ENCODE measurements at places on chromosomes 6 and 20. TPM values are rescaled to one million over a fixed set of nuclear protein-coding genes. Genes with fewer than 3 reads are reported as not detected.

GRCh38 chr6:167754691-167755090, 72.0 kb upstream of the AFDN start:
- DNase-seq, result no peak

DNA sequence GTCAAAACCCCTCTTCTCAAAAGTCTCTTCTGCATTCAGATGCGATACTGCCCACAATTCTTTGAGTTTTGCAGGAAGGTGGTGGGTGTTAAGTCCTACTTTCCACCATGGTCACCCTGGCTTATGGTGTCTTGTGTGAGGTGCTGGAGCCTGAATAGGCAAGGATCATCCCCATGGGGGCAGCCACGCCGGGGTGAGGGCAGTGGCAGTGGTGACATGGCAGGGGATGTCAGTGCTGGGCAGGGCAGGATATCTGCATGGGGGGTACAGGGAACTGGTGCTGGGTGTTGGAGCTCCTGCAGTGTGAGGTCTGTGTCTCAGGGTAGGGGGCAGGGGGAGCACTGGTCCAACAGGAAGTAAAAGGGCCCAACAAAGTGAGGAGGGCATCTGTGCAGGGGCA, 2.3 kb downstream of the MAS1 start:
- DNase-seq, result no peak

DNA sequence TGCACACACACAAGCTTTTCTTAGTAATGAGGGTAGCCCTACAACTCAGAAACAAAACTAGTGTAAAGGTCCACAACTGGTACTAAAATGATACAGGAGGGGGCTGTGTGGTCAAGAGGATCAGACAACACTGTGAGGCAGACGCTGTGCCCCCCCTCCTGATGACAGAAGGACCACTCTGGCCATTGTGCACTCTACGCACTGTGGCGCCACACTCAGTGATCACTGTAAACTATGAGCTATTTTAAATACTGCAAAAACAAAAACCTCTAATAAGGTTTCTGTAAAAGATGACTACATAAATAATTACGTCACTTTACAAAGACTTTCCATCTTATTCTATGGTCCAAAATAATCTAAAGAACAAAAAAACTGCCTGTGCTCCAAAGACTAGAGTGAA, 96.1 kb downstream of the SLC23A2 start:
- no peak for DNase-seq

GRCh38 chr6:29447670-29448069, 8.6 kb downstream of the OR10C1 start:
- no peak for DNase-seq

DNA sequence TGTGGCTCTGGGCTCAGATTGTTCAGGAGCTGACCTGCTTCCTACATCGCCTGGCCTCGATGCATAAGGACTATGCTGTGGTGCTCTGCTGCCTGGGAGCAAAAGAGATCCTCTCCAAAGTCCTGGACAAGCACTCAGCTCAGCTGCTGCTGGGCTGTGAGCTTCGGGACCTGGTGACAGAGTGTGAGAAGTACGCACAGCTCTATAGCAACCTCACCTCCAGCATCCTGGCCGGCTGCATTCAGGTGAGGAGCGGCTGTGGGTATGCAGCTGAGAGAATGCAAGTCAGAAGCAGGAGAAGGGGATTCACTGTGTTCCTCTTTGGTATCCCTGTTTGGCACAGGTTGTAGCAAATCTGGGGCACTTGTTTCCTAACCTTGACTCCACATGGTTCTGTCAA, 17.9 kb downstream of the CUL9 start:
- no peak for DNase-seq

GRCh38 chr6:39086711-39087110, 28.3 kb downstream of the SAYSD1 start:
- no peak for DNase-seq

- no peak for DNase-seq
Measured at GRCh38 chr6:2919401-2919800, 16.3 kb upstream of the SERPINB9 start.

GRCh38 chr6:66277400-66277799, 570.4 kb upstream of the EYS start:
- no peak for DNase-seq

GRCh38 chr6:140867336-140867735, 1265.4 kb upstream of the GJE1 start:
- no peak for DNase-seq

GRCh38 chr6:34004706-34005105, 141.2 kb downstream of the GRM4 start:
- DNase-seq, result peak; percentile 43

GRCh38 chr6:136033416-136033815, 181.9 kb downstream of the PDE7B start:
- DNase-seq, result no peak

Gene PRL
- 0.16 TPM for polyA plus RNA-seq

Gene GRM1
- polyA plus RNA-seq, result 0.01 TPM

Gene SLPI
- polyA plus RNA-seq, result 47.7 TPM
